Stimulated activated CD4-positive, alpha-beta T cell treated with anti-CD3 and anti-CD28 coated beads, Interleukin-4, amount 100 ng/mL, for 4 hours (primary cell): ENCODE measurements at places on chromosomes 6 and 20.

DNA sequence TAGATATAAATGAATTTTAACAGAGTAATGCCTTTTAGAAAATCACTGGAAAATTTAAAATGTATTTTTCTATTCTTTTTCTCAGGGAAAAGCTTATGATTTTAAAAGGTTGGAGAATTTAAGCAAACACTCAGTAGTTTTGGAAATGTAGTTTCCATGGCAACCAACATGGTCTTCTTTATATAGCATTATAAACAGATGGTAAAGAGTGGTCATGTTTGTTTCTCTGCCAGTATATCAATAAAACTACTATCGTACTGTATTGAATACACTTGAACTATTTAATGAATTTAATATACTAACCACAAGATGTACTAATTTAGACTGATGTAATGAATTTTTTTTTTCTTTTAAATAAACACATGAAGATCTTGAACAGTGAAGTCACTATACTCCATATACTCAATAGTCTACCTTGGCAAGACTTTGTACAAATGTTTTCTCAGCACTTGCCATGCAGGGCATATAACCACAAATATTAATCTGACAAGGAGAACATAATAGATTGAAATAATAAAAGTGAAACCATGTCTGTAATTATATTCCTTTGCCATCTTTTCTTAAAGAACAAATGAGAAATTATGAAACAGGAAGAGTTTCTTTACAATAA is 105.5 kb downstream of the PDSS2 start:
- DNase-seq, result no peak

GRCh38 chr6:114886670-114887436 is 544.0 kb upstream of the HS3ST5 start:
- DNase-seq, result no peak

- no peak for DNase-seq
Observed at GRCh38 chr6:158376631-158377081, 64.4 kb downstream of the TULP4 start.

DNA sequence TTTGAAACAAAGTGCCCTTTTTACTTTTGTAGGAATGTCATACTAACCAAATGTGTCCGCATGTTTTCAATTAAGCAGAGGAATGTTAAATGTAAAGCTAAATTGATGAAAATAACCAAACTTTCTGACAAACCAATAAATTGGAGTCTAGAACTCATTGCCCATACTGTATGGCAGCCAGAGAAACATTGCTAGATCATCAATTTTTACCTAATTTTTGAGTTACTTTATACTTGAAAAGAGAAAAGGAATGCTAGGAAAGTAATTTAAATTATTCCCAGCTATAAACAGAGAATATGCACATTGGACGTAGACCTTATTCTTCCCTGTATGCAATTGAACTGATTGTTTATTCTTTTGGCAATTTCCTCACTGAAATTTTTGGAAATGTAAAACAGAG is 44.4 kb downstream of the RPS12 start:
- DNase-seq, result no peak

- DNase-seq, result no peak
Observed at GRCh38 chr6:10084111-10084986, 330.5 kb downstream of the TFAP2A start.

- no peak for DNase-seq
Observed at GRCh38 chr6:148166339-148166968, 176.2 kb upstream of the SASH1 start.

DNA sequence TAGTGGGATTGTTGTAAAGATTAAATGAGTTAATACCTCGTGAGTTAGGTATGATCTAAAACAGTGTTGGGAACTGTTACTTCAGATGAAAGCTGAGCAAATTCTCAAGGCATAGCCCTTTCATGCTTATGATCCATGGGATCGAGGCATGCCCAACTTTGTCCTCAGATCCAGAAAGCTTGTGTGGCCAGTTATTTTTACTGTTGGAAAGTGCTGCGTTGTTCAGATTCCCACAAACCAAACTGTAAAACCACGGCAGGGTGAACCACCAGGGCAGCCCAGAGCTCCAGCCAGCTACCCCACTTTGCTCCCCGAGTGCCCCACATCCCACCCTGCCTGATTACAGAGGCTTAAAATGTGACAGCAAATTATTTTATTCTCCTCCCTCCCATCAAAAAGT is 139.3 kb upstream of the RIN2 start:
- no peak for DNase-seq

DNA sequence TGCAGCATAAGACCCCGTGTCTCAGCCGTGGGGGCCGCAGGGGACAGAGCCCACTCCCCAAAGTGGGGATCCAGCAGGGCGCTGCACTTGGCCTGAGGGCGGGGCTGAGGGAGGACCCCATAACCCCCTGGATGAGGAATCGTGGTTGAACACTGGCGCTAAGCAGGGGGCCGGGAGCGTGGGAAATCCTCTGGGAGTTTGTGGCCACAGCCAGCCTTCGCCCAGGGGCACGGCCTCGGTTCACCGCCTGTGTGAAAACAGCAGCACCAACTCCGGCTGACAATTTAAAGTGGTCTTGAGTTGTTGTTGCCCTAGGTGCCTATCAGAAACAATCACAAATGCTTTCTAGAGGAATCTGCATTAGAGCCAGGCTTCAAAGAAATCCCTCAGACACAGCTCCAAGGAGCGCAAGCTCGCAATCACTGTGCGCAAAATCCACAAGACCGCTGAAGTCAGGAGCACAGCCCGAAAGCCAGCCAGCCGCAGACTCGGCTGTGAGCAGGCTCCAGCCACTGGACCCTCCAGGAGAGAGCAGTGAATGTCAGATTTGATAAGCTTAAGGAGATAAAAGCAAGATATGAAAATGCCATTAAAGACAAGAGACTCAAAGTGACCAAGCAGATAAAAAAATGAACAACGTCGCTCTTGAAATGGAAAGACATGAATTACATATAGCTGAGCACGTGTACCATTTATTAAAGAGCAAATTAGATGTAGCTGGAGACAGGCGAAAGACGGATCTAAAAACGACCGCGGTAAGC is 10.9 kb upstream of the RPS6KA2 start:
- no peak for DNase-seq

- no peak for DNase-seq
Observed at GRCh38 chr20:54320148-54320607, 112.3 kb downstream of the PFDN4 start.

GRCh38 chr6:152453421-152453820 is 183.7 kb downstream of the SYNE1 start:
- no peak for DNase-seq

DNA sequence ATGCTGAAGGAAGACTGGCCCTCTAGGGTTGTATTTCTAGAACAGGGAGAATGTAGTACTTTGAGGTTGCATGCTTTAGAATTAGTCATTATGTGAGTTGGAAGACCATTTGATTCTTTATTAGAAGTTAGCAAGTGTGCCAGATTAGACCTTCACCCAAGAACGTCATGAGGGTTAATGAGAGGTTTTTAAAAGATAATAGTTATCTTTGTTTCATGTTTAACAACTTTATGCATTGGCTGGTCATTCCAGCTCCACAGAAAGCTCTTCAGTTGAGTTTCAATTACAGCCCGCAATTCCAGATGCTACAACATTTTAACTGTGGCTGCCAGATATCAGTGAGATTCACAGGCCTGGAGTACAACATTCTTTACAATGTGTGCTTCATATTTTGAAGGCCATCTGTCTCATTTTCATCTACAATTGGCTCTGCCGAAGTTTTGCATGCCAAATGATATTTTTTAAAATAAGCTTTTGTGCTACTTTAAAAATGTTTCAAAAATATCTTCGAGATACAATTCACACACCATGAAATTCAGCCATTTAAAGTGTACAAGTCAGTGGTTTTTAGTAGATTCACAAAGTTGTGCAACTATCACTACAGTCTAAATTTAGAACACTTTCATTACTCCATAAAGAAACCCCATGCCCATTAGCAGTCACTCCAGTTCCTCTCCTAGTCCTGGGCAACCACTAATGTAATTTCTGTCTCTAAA is 61.1 kb upstream of the FBXO30 start:
- no peak for DNase-seq

- no peak for DNase-seq
Observed at GRCh38 chr6:27279513-27280063, 32.1 kb downstream of the PRSS16 start.

DNA sequence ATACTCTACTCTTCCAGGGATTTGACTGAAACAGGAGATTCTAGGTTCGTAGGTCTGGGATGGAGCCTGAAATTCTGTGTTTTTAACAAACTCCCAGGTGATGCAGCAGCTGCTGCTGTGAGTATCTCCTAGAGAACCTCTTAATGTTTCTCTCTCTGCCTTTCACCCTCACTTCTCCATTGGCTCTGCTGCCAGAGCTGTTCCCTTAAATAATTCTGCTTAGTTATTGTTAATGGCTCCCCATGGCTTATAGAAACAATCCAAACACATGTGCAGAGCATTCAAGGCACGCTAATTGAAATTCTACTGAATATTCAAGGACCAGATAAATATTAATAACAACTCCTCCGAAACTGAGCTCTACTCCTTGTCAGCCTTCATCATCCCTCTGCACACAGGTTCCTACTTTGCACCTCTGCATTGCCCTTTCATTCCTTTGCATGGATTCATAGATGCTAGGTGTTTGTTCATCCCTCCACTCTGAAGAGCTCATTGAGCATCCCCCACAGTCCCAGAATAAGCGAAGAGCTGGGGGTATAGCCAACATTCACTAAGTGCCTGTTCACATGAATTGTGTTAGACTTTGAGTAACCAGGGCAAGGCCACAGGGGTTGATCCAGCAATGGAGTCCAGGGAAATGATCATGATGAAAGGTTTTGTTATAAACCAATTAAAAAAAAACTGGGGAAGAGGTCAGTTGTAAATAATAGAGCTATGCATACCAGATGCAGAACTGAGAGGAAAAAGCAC is 488.4 kb upstream of the JAG1 start:
- DNase-seq, result no peak

- no peak for DNase-seq
Observed at GRCh38 chr20:50725724-50726005, 5.7 kb upstream of the PARD6B start.

DNA sequence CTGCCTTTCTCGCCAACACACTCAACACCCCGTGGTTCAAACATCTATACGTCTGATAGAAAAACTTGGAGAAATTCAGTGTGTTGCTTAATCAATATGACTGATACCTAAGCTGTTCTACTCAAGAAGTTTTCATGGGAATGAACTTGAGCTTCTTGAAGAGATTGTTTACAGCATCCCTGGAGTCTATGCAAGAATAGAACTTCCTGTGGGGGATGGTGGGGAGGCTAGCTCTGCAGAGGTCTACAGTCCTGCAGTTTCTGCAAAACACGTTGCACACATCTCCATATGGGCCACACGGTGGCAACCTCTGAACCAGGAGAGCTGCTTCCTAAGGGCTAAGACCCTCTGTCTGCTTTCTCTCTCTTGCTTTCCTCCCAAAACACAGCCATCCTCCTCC is 32.7 kb upstream of the FANCE start:
- no peak for DNase-seq

- no peak for DNase-seq
Observed at GRCh38 chr6:145483191-145483996, 251.9 kb downstream of the EPM2A start.

- DNase-seq, result no peak
Observed at GRCh38 chr6:117157448-117157847, 107.9 kb upstream of the VGLL2 start.

GRCh38 chr20:47951521-47951971 is 166.3 kb upstream of the SULF2 start:
- no peak for DNase-seq

DNA sequence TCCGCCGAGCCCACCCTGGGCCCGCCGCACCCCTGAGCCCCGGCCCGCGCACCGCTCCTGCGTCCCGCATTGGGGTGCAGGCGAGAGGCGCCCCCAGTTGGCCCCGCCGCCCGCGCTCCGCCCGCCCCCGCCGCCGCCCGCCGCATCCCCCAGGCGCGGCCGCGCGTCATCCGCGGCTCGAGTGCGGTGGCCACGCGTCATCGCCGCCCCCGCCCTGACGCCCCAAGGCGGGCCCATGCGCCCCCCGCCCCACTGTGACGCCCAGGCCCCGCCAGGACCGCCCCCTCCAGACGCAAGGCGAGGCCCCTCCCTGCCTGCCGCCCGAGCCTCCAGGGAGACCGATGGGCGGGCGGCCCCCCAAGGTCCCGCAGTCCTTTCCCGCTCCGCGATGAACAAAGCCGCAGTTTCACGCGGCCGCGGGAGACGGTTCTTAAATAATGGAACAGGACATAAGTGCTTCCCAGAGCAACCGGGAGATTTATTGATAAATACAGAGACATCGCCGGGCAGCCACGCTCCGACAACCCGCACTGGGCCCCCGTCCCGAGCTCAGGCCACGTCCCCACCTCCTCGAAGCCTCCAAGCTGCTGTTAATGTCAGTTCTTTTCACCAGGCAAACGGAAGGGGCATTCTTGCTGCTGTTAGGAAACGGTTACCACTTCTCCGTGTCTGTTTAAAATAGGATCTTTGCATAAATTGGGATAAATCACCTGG is at the start of gene ANKRD60:
TSS of gene ANKRD60 (minus strand) at position 170 of the 714 bp plus-strand sequence. CDS start at position 170, 0 bp downstream.
- DNase-seq, result peak; percentile 36

- DNase-seq, result no peak
Observed at GRCh38 chr6:91166271-91167046, 579.6 kb upstream of the MAP3K7 start.

DNA sequence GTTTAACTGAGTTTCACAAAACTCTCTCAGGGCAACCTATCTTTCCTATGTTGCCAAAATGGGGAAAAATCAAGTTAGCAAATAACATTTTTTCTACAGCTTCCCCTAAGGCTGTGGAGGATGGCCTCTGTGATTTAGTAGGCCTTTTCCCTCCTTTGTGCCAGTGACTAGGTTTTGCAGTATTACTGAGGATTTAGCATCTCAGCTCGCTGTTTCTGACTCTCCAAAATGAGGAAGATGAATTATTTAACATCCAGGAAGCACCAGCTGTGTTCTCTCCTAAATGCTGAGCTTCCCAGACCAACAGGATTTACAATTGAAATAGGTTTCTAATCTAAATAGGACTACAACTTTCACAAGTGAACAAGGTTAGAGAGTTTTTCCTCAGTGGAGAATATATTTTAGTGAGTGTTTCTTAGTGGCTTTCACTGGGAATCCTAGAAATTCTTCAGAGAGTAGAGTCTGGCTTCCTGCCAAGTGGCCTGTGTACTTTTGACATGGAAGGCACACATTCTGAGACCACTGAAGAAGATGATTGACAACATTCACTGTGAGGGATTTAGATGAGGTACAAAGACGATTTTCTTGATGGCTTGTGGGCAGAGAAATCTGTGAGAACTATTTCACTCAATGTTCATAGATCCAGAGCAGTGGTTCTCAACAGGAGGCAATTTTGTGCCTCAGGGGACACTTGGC is 62.4 kb downstream of the PTCHD4 start:
- no peak for DNase-seq
